Memory B cell (primary cell): ENCODE measurements at places on chromosomes 13 and 19.

DNA sequence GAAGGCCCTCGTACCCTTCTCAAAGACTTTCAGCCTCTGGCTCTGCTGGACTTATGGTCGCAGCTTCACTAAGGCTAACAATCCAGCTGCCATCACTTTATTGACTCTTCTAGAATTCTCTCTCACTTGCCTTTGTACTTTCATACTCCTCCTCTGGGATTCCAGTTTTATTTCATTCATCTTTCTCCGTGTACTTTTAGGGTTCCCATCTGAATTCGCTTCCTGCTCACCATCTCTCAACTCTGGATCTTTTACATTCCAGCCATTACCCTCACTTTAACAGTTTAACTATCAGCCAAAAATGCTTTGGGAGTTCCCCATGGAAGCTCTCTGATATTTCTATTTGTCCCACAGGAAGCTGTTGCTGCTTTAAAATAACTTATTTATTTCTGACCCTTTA is 149.3 kb upstream of the KL start:
- no peak for DNase-seq

DNA sequence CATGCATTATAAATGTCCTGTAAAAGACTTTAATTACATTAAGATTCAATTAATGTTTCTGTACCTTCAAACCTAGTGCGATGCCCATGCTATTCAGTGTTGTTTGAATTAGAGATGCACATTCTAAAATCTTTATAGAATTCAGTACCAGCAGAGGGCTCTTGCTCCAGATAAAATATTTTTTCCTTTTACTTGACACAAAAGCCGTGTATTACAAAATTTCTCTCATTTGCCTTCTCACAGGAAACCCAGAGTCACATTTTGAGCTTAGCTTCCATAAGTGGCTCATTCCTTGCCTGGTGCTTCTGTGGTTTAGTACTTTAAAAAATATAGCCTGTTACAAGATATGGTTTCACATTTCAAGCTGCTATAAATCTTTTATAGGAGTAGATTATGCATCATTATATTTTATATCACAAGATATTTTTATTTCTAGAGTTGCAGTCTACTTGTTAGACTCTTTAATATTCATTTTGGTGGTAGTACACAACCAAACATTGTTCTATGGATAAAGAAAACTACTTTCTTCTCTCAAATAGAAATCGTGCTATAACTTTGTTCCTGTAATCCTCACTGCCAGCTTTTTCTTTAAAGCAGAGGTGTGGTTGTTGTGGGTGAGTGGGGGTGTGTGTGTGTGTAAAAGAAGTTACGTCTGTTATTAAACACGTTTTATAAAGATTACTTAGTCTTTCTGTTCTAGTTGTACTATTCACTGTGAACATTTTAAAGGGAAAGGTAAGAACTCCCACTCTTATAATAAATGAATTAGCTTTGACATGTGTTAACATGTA is 101.4 kb downstream of the RNF17 start:
- no peak for DNase-seq

DNA sequence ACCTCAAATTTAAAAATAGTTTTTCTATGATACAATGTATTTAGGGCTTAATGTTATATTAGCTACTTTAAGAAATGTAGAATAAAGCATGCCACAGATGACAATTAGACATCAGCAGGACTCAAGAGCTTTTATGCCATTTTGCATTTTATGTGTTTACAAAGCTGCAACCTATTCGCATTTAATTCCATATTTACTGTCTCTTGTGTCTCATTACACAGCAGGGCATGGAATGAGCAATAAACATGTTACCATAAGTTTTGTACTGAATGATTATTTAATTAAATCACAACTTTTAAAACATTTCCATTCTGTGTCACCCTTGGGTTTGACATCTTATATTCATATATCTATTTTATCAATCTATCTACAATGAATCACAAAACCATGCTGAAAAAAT is 1756.9 kb downstream of the PCDH9 start:
- DNase-seq: no peak

DNA sequence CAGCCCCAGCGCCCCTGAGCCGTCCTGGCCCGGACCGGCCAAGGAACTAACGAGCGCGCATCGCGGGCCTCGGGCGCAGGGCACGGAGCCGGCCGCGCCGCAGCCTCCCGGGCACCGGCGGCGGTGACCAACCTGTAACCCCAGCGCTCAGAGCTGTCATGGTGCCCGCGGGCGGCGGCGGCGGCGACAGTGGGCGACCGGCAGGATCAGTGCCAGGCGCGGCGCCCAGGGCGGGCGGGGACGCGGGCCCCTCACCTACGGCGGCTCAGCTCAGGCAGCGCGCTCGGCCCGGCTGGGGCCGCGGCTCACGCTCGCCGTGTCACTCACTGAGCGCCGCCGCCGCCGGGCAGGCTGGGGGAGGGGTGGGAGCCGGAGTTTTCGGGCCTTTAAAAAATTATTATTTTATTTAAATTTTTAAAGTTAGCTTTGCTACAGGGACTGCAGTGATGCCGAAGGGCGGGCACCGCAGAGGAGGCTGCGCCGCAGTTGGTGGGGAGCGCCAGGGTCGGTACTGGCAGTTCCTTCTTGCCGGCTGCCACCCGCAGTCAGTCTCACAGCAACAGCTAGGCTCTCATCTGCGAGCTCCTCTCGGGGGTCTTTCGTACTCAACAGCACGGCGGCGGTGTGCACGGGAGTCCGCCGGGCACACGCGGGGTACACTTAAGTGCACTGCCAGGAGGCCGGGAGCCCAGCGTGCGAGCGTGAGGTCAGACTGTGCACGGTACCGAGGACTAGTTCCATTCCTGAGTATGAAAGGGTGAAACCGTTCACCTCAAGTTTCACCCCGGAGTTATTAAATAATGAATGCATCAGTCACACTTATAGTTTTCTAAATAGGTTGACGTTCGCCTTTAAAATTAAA is at the start of gene NALCN:
NALCN (minus strand) TSS at position 328 of the 862 bp plus-strand sequence. CDS start 17,382 bp downstream, outside the sequence.
- DNase-seq: no peak

GRCh38 chr19:2615782-2616181 is 86.7 kb downstream of the GNG7 start:
- DNase-seq: no peak

DNA sequence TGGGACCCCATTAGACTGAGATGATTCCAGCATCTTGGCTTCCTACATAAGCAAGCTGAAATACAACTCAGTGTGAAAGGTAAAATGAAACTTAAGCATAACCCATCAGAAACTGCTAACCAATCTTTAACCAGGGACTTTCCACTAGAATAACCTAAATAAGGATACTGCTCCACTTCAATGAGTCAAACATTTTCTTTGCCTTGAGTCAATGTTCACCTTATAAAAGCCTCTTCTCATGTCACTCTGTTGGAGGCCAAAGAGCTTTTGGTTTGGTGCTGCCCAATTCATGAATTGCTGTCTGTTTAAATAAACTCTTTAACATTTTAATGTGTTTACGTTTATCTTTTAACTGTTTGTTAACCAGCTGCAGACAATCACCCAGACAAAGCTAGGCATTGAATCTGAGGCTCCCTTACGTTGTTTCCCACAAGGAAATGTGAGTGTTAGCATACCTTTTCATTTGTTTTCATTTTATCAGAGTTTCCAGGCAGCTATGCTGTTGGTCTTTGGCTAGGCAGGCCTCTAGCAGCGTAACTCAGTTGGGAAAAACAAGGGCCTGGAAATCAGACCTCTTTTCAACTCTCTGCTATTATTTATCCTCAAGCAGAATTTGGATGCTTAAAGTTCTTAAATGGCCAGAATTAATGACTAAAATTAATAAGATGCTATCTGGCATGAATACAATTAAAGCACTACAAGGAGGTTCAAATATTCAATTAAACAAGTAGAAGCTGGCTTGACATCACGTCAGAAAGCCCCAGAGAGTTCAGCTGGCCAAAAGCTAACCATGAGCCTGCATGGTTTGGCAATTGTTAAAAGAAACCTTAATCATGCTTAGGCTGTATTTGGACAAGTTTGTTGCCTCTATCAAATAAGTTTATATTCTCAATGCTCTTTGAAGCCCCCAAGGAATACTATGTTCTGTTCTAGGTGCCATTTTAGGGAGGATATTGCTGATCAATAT is 200.2 kb downstream of the DCLK1 start:
- DNase-seq: no peak

DNA sequence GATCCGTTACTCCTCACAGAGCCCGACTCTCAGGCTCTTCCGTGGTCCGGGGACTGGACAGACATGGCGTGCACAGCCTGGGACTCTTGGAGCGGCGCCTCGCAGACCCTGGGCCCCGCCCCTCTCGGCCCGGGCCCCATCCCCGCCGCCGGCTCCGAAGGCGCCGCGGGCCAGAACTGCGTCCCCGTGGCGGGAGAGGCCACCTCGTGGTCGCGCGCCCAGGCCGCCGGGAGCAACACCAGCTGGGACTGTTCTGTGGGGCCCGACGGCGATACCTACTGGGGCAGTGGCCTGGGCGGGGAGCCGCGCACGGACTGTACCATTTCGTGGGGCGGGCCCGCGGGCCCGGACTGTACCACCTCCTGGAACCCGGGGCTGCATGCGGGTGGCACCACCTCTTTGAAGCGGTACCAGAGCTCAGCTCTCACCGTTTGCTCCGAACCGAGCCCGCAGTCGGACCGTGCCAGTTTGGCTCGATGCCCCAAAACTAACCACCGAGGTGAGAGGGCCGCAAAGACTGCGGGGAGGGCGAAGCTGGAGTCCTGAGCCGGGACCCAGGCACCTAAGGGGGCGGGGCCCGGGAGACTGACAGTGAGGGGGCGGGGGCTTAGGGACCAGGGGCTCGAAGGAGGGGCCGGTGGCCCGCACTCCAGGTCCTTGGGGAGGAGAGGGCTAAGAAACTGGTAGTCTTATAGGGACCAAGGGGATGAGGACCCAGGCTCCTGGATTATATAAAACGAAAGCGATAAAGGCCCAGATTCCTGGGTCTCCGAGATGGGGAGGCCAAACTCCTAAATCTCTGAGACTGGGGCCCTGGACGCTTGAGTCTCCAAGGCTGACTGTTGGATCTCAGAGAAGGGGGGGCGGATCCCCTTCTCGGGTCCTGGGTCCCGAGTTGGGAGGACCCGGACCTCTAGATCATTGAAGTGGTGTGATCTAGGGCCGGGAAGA is 2.0 kb downstream of the ETV2 start:
- DNase-seq: peak; percentile 84

DNA sequence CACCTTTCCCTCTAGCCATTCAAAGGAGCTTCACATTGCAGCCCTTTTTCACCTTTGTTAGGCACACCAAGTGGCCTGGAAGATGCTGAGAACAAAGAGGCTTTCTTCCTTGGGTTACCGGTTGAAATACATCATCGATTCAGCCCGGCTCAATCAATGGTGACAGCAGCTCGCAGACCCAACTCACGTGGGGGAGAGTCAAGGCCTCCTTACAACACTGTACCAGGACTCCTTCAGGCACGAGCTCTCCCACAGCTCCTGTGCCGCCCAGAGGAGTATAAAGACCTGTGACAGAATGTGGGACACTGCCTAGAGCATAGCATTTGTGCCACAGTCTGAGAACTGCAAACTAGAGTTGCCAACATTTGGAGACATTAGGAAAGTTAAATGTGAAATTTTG is 3.9 kb upstream of the LRRC63 start:
- DNase-seq: no peak

DNA sequence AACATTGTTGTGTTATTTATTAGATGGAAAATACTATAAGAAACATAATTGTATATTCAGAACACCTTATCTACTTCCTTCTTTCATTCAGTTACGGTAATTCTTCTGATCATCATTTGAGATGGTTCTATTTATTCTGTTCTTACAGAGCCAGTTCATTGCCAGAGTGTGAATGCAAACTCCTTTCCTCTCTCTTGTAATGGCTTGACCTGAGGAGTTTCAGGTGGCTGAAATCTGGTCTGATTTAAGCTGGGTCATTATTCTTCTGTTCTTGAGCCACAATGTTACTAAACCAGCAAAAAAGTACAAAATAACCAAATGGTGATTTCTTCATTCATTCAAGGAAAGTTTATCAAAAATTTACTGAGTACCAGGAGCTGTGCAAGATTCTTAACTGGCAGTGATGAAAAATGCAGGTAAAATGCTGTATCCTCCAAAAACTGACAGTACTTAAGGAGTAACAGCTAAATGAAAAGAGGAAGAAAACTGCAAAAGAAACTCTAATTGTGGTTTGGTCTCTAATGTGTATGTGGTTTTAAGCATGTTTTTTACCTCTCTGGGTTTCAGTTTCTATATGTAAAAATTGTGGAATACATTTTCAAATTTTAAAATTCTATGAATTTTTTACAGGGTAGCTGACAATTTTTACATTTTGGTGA is 182.4 kb upstream of the UFM1 start:
- no peak for DNase-seq

DNA sequence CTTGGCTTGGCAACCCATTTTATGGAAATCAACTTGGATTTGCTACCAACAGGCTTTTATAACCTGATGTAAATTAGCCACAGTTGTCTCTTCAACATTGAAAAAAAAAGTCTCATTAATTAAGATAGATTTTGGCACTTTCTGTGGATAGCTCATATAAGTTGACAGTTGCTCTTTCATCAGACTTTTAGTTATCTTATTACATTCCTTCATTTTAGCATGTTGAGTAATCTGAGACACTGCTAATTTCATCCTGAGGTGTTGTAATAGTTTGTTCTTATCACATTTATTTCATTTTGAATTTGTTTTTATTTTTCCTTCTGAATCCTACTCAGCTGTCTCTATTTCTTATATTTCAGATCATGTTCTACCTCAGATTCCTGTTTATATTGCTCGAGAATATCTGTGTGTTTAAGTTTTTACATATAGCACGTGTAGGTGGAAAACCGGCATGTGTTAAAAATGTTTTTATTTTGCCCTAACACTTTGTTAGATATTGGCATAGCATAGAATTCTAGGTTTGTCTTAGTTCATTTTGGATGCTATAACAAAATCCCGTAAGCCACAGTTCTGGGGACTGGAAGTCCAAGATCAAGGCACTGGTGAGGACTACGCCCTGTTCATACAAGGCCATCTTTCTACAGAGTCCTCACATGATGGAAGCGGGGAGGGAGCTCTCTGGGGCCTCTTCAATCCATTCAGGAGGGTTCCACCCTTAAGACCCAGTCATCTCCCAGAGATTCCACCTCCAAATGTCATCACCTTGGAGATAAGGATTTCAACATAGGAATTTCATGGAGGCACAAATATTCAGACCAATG is 239.4 kb downstream of the COL4A1 start:
- DNase-seq: no peak
